ENCODE measurements at places on chromosomes 3 and 15.

GRCh38 chr15:59333401-59334075, 39.1 kb downstream of the MYO1E start:
- no peak for DNase-seq

DNA sequence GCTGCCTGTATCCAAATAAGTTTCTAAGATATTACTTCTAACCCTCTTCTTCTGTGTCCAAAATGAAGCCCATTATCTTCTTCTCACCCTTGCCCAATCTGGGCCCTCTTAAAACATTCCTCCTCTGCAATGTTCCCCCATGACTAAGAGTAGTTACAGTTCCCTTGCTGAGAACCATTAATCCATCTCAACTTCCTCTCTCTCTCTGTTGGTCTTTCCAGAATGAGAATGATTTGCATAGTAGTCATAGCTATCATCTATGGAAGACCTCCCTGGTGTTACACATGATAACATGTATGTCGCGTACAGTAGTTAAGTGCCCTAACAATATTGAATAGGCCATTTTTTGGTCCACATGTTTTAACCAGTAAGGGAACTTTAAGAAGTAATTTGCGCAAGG, 177.9 kb downstream of the ANXA2 start:
- no peak for DNase-seq

DNA sequence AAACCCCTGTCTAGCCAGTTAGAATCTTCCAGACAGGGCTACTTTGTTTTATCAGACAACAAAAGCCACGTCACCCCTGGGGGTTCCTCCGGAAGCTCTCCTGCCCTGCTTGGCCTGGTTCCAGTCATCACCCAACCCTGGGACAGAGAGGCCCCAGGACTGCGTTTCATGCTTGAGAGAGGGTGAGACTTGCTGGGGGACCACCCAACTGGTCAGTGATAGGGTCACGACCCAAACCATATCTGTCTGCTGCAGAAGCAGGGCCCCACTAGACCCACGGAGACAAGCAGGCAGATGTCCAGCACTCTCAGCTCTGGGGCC, 1.2 kb downstream of the NT5DC2 start:
- DNase-seq: no peak

- DNase-seq: no peak
Observed at GRCh38 chr3:183151821-183152351, 10.6 kb downstream of the LAMP3 start.

Data from NCI-H2171 treated with DMSO at 0.1 percent for 48 hours (cell line).